ENCODE measurements at places on chromosomes 7 and 10.

DNA sequence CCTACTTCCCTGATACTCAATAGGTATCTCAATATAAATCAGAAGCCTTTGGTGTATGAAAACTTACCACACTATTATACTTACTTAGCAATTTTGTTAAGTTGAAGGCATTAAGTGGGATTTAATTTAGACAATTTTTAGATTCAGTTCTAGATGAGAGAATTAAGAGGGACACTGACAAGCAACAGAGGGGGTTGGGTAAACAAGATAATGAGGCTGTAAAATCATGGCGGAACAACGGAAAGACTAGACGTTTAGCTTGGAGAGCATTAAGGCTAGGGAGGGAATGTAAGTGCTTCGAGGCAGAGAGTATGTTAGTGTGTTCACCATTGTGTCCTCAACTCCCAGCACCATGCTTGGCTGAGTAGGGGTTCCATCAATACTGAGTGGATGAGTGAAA, 71.3 kb downstream of the DENND11 start:
- no peak for DNase-seq

DNA sequence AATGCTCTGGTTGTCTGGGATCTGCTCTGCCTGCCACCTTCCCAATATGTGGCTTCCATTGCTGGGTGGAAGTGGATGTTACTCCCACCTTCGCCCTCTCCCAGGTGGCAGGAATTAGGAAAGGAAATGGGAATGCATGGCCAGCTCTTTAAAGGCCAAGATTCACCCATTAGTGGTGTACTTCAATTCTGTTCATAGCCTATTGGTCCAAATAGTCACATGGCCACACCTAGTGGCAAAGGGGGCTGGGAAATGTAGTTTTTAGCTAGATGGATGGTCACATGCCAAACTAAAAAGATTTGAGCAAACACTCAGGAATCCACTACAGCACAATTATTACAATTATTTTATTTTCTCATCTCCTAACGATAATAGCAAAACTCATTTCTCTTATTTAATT, 135.1 kb downstream of the NPY start:
- no peak for DNase-seq

- DNase-seq: no peak
These were observed 78.8 kb upstream of the PRSS1 start for GRCh38 chr7:142670511-142670910.

DNA sequence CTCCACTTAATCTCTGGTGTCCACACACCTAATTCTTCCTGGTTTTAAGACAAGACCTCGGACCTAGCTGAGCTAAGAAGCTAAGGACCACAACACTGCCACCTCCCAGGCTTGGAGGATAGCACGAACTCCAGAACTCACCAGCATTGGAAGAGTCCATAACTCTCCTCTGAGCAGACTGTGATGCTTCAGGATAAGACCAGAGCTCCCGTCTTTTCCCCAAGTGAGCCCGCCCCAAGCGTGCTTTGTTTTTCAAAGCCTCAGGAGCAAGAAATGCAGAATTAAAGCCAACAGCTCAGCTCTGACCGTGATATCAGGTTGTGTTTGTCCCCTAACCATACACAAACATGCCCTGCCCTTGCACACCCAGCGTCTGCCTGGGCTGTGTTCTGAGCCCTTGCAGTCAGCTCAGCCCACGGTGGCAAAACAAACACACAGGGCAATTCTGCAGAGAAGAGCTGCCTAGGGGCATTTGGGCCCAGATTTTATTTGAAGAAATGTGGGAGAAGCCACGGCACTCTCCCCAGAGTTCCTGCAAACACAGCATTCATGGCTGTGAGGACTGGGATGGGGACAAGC, 145.4 kb downstream of the WDR11 start:
- no peak for DNase-seq

GRCh38 chr7:150961510-150962289, 16.4 kb downstream of the KCNH2 start:
- no peak for DNase-seq
